ENCODE measurements at places on chromosomes 2 and 18. TPM values are rescaled to one million over a fixed set of nuclear protein-coding genes. Genes with fewer than 3 reads are reported as not detected.

- DNase-seq, result no peak
Observed at GRCh38 chr2:45712570-45712969, 61.1 kb downstream of the PRKCE start.

- no peak for DNase-seq
Observed at GRCh38 chr2:149732001-149732685, 144.6 kb upstream of the MMADHC start.

GRCh38 chr2:162297925-162298552, 20.4 kb downstream of the IFIH1 start:
- peak; percentile 45 for DNase-seq

- no peak for DNase-seq
Observed at GRCh38 chr2:186927867-186928191, 78.9 kb upstream of the ZSWIM2 start.

- DNase-seq, result no peak
Observed at GRCh38 chr2:177324797-177325196, 60.3 kb upstream of the NFE2L2 start.

Gene ALLC
- total RNA-seq, result 0.20 TPM
